Activated T-cell treated with anti-CD3 and anti-CD28 coated beads for 4 hours (primary cell): ENCODE measurements at places on chromosomes 11 and 22.
A peak's percentile ranks its signal among the peaks of the same experiment; 100 is the strongest.

DNA sequence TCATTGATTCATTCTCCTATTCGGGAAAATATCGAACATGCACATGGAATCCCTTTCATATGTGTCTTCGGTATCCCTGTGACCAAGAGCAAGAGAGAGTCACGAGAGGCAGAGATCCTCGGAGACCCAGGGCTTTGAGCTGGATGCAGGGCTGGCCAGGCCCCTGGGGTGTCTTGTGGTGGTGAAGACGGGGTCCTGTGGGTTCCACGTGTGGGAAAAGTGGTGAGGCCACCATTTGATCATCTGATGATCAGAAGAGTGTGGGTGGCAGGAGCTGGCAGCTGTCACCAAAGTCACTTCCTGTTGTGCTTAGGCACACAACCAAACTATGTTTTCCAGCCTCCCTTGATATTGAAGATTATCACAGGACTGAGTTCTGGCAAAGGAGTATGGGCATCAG lies 94.0 kb downstream of the BRD1 start:
- no peak for DNase-seq

DNA sequence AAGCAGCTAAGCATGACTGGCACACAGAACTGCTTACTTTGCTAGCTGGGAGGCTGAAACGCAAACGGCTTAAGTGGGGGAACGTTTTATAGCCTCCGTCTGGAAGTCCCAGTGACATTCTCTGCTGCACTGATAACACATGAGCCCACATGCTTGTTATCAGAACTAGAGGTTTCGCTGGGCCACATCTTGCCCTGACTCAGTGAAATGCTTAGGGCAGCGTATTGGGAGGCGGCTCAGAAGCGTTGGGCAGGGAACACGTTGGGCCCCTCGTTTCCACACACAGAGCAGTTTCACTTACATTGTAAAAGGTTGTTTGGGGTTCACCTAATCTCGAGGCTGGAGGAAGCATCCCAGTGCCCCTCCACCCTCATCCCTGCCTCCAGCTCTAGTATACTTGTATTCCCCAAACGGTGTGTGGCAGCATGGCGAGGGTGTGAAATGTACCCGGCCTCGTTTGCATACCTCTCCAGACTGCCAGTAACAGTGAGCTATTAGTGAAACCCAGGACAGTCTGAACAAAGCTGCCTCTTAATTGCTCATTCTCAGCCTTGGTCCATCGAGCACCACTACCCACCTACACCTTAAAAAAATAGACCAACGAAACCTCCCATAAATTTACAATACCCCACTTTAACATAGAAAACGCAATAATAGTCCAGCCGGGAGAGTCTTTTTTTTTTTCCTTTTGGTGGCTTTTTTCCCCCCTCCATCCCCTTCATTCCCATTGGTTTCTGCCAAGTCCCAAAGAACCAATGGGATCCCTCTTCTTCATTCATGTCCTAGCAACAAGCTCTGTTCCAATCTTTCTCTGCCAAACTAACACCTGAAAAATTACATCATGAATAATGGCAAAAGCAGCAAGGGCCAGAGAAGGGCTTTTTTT lies 218.8 kb upstream of the SORL1-AS1 start:
- DNase-seq: no peak

GRCh38 chr11:41999066-41999465 lies 539.6 kb upstream of the LRRC4C start:
- no peak for DNase-seq

- no peak for DNase-seq
Measured at GRCh38 chr22:40000171-40000570, 5.4 kb downstream of the FAM83F start.

DNA sequence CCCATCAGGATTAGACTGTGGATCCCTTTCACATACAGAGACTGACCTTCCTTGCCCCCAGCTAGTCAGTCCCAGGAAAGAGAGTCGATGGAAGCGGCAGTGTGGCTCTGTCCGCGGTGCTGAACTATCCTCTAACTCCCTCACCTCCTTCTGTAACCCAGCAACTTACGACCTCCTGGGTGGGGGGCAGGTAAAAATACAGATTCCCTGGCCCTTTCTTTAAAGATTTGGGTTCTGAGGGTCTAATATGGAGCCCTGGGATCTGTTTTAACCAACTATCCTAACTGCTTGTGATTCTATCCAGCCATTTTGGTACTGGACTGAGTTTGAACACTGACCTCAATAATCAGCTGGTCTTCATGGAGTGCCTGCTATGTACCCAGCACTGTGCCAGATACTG lies 23.2 kb downstream of the MFNG start:
- no peak for DNase-seq

DNA sequence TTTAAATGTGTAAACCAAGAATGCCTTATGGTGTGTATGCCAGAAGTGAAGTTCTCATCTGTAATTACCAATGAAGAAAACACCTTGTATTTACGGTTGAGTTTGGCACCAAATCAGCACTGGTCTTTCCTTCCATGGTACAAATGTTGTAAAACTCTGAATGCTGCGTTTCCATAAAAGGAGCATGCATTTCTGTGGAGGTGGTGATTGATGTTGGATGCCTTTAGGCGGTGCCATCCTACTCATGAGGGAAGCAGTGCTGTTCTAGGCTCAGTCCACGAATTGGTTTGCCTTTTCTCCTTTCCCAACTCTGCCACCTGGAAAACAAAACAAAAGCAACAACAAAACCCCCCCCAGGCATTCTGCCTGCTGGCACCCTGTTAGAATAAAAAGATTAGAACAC lies 124.4 kb downstream of the TEAD1 start:
- DNase-seq: no peak

DNA sequence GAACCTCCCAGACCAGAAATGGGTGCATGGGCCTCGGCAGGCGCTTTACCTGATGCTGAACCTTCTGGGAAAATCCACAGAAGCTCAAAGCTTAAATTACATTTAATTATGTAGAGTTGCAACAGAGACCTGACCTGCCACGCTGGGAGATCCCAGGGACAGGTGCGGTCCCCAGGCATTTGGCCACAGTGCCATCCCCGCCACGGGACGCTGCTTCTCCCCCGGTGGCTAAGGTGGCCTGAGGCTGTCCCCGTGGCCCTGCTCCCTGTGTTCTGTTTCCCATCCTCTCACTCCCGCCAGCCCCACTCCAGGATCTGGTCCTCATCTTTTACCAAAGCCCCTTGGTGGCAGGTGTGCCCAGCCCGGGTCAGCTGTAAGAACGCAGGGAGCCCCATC lies 39.6 kb downstream of the GRAMD4 start:
- no peak for DNase-seq

DNA sequence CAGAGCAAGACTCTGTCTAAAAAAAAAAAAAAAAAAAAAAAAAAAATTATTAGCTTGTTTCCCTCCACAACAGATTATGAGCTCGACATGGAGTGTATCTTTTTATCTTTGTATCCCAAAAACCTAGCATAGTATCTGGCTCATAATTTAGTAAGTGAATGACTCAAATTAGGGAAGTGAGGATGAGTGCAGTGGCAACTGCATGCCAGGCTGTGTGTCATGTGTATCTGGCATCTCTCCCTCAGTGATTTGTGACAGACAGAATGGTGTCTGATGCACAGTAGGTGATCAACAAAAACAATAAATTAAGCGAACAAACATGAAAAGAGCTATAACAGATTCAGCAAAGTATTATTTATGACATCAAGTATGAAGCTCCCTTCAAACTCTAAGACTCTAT lies 7.2 kb downstream of the STK33 start:
- no peak for DNase-seq

DNA sequence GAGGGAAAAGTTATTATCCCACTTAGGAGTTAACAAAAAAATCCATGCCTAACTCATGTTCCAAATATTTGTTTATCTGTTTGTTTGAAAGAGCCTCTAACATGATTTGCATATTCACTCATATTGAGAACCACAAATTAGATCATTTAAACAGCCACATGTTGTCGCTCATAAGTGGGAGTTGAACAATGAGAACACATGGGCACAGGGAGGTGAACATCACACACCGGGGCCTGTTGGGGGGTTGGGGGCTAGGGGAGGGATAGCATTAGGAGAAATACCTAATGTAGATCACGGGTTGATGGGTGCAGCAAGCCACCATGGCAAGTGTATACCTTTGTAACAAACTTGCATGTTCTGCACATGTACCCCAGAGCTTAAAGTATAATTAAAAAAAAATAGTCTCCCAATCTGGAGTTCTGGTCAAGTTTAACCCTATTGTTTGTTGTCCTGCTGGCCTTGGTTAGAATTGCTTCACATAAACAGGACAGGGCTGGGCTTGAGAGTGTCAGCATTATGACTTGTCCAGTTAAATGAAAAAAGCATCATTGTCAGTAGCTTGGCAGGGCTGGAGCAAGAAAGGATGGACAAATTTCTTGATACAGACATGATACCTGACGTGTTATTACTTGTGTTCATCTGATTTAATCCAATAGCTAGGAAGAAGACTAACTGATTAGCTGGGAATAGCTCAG lies 57.8 kb upstream of the PSMA1 start:
- DNase-seq: no peak

- no peak for DNase-seq
Measured at GRCh38 chr11:115345361-115345760, 158.9 kb downstream of the CADM1 start.

DNA sequence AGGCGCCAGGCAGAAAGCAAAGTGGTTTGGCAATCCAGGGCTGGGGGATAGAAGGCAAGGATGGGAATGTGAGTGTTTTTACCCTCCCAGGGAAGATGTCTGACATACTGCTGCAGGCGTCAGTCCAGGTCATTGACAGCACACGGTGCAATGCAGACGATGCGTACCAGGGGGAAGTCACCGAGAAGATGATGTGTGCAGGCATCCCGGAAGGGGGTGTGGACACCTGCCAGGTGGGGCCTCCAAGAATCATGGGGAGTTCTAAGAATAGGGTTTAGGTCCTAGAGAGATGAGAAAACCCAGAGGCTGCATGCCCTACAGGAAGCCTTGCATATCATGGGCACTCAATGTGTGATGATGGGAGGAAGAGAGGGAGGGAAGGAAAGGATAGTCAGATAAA lies 28.3 kb upstream of the SMIM35 start:
- no peak for DNase-seq

DNA sequence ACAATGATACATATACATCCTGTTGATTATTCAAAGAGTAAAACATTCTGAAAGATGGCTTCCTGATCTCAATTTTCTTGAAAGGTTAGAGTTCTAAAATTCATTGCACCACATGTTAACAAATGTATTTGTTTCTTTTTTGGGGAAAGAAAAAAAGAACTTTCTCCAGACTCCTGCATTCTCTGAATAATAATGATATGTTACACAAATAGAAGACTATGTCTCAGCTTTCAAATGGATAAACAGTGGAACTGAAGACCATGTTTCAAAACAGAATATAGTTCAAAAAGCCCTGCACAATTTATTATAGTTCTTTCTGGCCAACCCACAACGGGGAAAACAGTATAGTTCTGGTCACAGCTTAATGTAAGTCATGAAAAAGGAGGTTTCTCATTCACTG lies 277.0 kb downstream of the SBF2 start:
- no peak for DNase-seq

DNA sequence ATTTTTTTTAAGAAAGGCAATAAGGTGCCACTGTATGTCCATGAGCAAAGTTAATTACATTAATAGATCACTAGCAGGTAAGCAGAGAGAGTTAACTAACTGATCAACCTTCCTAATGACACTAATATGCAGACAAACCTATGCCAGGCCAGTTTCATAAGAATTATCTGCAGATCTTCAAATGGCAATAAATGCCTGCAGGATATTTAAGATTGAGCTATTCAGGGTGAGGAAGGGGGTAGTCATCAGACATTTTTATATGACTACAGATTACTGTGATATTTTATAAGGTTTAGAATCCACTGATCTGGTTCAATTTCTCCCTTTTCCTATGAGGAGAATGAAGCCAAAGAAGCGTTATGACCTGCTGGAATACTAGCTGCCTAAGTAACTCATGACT lies 30.2 kb downstream of the CARD18 start:
- DNase-seq: no peak

DNA sequence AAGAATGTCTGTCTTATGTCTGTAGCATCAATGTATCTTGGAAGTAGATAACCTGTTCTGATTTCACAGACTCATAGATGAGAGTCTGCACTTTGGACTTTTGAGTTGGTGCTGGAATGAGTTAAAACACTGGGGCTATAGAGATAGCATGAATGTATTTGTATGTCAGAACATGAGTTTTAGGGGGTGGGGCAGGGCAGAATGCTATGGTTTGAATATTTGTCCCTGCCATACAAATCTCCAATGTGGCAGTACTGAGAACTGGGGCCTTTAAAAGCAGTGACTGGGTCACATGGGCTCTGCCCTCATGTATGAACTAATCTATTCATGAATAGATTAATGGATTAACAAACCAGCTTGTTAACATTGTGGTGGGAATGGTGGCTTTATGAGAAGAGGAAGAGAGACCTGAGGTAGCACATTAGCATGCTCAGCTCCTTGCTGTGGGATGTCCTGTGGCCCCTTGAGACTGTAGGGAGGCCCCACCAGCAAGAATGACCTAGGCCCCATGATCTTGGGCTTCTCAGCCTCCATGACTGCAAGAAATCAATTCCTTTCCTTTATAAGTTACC lies 15.5 kb upstream of the OR52K1 start:
- DNase-seq: no peak

DNA sequence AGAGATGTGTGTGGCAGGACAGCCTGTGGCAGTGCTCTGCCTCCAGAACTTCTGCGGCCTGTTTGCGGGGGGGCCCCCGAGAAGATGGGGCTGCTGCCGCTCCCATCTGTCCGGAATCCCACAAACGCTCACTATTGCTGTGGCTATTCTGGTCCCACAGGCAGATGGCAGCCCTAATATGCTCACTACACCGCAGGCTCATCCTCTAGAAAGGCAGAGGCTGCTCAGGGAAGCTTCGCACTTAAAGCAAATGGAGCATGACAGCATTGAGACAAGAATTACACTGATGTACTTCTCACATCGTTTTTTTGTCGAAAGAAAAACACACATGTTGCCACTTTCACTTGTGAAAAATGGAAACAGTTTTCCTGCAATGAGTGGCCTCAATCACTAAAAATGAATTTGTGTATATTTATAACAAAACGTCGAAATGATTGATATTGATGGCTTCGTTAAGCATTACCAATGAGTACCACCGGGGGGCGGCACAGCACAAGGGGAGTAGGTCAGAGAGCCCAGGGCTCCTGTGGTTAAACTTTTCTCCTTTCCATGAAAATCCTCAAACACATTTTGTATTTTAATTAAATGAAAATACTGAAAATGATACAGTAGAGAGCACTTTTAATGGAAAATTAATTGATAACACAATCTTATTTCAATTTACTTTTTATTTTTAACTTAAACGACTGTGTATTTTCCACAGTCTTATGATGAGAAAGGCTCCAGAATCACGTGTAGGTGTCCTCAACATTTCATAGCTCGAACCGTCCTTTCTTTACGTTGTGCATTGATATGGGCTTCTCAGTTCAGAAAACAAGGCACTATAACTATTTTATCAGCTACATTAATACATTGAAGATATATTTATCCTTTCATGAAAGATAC lies 69.1 kb downstream of the CTTN start:
- DNase-seq: peak; percentile 14

- DNase-seq: no peak
Measured at GRCh38 chr11:62427630-62428233, 8.9 kb downstream of the SCGB1A1 start.
